ENCODE measurements at places on chromosomes 6 and 20.

- no peak for DNase-seq
Measured at GRCh38 chr6:152098683-152099082, 291.2 kb downstream of the ESR1 start.

GRCh38 chr20:57432862-57433491 lies 41.8 kb downstream of the RBM38 start:
- DNase-seq: no peak

GRCh38 chr6:32658268-32658897 lies 8.1 kb downstream of the HLA-DQB1 start:
- DNase-seq: no peak

DNA sequence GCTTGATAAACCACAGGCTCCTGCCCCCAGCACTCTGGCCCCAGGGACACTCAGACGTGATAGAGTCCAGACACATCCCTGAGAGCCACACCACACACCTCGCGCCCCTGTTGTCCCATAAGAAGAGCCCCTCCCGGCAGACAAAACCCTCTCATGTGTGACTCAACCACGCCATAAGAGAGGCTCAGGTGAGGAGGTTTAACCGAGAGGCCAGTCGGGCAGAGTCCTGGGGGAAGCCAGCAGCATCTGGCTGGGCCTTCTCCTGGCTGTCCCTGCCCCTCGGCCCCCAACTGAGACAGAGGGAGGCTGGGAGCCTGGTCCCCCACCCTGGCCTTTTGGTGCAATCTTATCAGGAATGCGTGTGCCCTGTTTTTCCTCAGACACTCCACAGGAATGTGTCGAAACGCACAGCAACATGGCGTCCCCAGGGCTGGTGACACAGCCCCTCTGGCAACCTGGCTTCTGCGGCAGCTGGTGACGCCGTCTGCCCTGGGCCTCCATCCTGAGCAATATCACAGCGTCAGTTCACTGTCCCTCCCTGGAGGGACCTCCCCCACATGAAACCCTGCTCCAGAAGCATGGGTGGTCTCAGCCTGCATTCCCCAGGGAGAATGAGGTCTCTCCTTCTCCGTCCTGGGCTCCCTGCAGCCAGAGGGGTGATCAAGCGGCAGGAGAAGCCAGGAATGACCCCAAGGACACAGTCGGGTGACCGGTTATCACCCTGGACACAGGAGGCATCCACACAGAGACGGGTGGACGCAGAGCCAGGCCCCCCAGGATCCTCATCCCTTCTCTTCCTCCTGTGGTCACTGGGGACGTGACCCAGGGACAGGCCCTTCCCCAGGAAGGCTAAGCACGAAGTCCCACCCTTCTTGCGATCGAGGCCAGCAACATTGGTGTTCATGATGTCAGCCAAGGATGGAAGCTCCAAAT lies 156.6 kb upstream of the AFDN start:
- no peak for DNase-seq

DNA sequence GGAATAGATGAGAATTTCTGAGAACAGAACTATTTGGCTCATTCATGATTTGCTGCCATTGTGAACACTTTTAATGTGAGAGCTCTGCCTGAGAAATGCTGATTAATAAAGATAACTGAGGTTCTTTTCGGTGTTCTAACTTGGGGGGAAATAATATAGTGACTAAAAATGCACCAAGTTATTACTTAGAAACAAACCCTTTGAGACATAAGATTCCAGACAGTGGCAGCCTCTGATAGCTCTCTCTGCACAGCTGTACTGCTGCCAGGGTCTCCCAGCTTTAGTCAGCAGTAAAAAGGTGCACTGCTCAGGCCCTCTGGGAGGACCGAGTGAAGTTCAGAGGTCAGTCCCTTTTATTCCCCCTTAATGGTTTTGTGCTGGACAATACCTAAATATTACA lies 2.5 kb upstream of the PRDM1 start:
- no peak for DNase-seq

- DNase-seq: no peak
Measured at GRCh38 chr6:90082847-90083246, 188.6 kb downstream of the GJA10 start.

- DNase-seq: no peak
Measured at GRCh38 chr6:62808565-62809293, 402.5 kb upstream of the FKBP1C start.

DNA sequence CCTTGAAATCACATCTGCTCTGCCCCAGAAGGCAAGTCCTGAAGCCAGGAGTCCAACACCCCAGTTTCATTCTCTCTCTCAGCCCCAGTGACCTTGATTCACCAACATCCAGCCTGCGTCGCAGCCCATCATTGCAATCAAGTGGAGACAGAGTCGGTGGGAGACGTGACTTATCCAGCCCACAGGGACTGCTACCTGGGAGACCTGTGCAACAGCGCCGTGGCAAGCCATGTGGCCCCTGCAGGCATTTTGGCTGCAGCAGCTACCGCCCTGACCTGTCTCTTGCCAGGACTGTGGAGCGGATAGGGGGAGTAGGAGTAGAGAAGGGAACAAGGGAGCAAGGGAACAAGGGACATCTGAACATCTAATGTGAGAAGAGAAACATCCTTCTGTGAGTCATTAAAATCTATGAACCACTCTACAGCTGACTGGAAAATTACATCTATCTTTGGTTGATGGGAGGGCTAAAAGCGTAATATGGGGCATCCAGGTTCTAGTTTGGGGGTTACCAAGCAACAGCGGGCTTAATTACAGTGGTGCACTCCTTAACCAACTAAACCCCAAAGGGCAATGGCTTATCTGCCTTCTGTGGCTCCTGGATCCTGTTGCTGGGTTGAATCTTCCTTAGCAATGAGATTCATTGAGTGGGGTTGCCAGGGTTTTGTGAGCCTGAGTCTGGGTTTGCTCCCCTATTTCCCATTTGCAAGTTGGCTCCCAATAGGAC lies 2.5 kb downstream of the LY6G6D start:
- no peak for DNase-seq

DNA sequence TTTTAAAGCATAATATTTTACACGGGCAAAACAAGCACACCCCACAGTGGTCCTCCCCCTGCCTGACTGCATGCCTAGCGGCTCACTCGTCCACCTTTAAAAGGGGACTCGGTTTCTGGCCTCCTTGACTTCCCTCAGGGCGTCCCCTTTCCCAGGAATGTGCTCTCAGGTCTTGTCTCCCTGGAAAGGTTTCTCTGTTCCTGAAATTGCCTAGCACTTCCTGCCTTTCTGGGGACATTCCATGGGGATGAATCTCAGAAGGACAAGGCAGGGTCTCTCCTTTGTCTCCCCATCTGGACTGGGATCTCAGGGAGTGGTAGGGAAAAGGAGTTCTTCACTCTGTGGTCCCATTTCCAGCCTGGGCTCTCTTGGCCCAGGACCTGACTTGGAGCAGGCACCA lies 4.9 kb downstream of the TCF15 start:
- no peak for DNase-seq

GRCh38 chr6:168624540-168624939 lies 183.6 kb downstream of the SMOC2 start:
- DNase-seq: no peak

- peak; percentile 21 for DNase-seq
Measured at GRCh38 chr6:127092466-127092865, 26.0 kb upstream of the RSPO3 start.

DNA sequence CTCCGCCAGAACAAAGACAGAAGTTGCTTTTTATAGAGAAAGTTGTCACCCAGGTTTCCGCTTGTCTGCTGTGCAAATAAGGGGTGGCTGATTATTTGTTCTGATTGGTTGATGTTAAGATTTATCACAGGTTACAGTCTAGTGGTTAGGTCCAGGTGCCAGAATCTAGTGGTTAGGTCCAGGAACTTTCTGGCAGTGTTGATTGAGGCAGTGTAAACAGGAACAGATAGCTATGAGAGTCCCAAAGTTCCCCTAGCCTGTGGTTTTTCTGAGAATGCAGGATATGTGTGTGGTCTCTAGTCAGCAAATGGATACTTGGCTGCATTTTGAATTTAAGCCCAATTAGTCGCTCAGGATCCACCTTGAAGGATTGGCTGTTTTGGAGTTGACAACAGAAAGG lies 148.0 kb downstream of the TMEM200A start:
- DNase-seq: peak; percentile 53

DNA sequence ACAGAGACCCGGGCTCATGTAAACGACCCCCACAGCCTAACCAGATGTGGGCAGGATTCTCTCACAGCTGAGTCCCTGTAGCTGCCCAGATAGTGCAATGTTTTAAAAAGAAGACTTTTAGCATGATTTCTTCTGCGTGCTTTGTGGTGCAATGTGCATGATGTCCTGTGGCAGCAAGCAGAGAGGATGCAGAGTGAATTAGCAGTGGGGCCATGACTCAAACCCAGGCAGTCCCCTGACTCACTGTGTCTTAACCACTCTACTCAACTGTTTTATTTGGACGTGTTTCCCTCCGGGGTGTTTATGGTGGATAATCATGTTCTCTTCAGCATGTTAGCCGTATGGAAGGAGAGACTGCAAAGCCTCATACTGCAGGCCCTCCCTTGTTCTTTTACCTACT lies 247.9 kb downstream of the SLC24A3 start:
- DNase-seq: no peak

- DNase-seq: peak; percentile 6
Measured at GRCh38 chr20:2817891-2818595, 1.9 kb downstream of the TMEM239 start.

- DNase-seq: peak; percentile 69
Measured at GRCh38 chr6:142474531-142475289, 172.9 kb downstream of the ADGRG6 start.

DNA sequence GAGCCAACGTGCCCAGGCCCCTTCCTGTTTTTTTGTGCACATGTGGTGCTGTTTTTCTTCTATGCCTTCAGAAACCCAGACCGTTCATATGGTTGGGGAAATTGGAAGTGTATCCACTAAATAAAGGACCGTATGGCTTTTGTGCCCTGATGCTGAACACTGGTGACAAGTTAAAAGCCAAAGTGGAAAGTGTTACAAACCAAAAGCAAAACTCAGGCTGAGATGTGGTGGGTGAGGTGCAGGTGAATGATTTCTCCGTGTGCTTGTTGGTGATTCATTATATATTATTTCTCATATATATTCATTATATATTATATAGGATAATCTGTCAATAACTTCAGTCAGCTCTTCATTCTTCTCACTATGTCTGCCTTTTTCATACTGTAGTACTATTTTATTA lies 148.6 kb downstream of the SOBP start:
- no peak for DNase-seq

GRCh38 chr20:36847710-36848040 lies 28.3 kb upstream of the TLDC2 start:
- DNase-seq: no peak

GRCh38 chr6:10215326-10216110 lies 199.4 kb downstream of the TFAP2A start:
- no peak for DNase-seq

DNA sequence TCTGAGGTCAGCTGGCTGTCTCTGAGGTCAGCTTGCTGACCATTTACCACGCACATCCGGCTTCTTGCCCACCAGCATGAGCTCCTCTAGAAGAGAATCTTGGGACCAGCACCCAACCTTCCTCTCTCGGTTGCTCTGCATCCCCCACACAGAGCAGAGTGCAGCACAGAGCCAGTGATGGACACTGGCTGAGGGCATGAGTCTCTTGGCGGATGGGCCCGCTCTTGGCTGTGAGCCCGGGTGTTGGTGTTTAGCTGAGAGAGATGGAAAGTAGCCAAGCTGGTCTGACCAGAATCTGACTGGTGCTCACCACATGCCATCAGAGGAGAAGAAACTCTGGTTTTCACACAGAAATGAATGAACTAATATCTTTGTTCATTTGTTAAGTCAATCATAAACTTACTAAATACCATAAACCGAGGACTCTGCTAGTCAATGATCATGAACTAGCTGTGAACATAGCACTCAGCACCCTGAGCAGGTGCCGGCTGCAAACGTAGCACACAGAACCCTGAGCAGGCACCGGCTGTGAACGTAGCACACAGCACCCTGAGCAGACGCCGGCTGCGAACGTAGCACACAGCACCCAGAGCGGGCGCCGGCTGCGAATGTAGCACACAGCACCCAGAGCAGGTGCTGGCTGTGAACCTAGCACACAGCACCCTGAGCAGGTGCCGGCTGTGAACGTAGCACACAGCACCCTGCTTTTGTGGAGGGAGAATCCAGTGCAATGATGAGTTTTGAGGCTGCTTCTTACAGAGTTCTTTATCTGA lies 10.4 kb upstream of the THBS2 start:
- DNase-seq: peak; percentile 43

DNA sequence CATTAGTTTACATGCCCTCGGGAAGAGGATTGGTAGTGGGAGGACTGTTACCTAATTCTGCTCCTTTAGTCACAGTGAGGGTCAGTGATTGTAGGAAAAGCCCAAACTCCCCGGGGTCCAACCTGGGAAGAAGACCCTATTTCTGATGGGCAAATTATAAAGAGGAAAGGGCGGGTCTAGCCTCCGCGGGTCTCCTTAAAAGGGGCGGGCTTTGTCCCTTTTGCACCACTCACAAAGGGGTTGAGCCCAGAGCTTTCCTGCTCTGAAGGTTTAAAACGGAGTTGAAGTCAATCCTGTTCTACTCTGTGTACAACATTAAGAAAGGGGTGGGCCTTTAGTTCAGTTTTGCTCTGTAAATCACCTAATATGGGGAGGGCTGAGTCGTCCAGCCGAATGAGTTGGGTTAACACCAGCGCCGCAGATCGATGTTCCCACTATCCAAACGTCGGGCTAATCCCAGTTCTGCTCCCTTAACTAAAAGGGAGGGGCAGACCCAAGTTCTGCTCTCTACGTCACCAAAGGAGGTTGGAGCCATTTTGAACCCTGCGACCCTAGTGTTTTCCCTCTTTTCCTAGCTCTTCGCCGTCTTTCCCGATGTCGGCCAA lies 920 bp upstream of the RNF5 start:
- DNase-seq: no peak

- DNase-seq: no peak
Measured at GRCh38 chr6:82702574-82702973, 339.0 kb downstream of the TPBG start.

- DNase-seq: no peak
Measured at GRCh38 chr6:13559968-13560650, 14.3 kb upstream of the SIRT5 start.

DNA sequence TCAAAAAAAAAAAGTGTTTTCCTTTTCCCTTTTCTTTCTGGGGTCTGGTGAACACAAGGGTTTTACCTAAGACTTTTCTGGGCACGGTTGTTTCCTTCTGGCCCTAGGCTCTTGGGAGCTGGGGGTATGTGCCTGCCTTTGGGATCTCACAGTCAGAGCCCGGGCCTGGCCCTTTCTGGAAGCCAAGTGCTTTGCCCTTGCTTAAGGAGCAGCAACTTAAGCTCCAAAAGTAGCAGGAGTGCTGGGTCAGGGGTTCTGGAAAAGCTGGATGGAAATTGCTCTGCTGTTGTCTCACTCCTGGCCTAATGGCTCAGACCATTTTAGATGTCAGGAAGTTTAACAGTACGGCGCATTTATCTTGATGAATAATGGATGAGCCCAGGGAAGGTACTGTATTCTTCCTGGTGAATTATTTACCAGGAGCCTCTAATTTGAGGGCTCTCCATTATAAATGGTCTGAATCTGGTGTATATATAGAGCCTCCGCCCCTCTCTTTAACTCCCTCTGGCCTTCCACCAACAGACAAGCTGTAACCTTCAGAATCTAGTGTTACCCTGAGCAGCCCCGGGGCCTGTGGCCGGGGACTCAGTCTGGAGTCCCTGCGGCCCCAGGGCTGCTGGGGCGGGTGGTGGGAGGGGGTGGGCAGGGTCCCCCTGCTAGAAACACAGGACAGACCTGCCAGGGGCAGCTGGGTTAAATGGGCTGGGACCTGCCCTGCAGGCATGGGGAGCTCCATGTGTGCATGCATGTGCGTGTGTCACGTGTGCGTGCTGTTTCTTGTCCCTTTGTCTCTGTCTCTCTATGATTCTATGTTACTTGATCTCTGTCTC lies 37.5 kb downstream of the PTK7 start:
- DNase-seq: no peak

- no peak for DNase-seq
Measured at GRCh38 chr6:89944826-89945407, 50.6 kb downstream of the GJA10 start.

Data from GM03348 (cell line).